ENCODE measurements at places on chromosomes 5 and 9.

GRCh38 chr5:122222580-122222979 lies 89.5 kb upstream of the SNCAIP start:
- H3K4me3 ChIP-seq, result no peak overlapping the region
- no peak overlapping the region for H3K27ac ChIP-seq
- no peak for DNase-seq
- no peaks in the 10 kb centered on the region for H3K36me3 ChIP-seq
- H3K4me1 ChIP-seq, result no peaks in the 10 kb centered on the region

GRCh38 chr5:55638051-55638450 lies 74.1 kb downstream of the SLC38A9 start:
- no peak overlapping the region for H3K4me3 ChIP-seq
- H3K27me3 ChIP-seq, result no peaks in the 10 kb centered on the region
- H3K4me1 ChIP-seq, result peaks cover 37% of the 10 kb centered on the region
- DNase-seq, result no peak

DNA sequence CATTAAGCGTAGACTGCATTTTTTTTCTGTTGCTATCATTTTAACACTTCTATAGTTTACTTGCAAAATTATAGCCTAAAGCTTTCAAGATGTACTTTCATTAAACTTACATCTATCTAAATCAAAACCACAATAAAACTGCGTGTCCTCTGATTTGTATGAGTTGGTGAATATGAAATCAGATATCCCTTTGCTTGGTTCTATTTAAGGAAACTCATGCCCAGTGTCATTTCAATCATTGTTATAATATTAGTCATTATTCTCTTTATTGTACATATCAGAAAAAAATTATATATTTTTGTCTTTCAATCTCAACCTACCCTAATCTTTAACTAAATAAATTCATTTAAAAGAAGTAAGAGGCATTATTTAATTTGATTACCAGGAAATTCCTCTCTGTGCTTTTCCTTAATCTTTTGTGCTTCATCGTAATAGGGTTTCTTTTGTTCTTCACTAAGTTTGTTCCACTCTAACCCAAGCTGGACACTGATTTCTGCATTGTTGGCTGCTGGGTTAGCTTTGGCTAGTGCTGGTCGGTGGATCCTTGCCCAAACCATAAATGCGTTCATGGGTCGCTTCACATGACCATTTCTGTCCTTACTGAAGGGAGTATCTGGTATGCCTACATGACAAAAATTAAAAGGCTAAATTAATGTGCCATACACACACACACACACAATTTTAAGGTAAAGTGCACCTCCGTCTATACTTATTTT lies 3.8 kb downstream of the SOX30 start:
- peaks cover 9% of the 10 kb centered on the region for H3K4me1 ChIP-seq
- H3K27me3 ChIP-seq, result peaks cover 3% of the 10 kb centered on the region
- H3K27ac ChIP-seq, result no peak overlapping the region
- H3K36me3 ChIP-seq, result no peaks in the 10 kb centered on the region
- no peak for DNase-seq

DNA sequence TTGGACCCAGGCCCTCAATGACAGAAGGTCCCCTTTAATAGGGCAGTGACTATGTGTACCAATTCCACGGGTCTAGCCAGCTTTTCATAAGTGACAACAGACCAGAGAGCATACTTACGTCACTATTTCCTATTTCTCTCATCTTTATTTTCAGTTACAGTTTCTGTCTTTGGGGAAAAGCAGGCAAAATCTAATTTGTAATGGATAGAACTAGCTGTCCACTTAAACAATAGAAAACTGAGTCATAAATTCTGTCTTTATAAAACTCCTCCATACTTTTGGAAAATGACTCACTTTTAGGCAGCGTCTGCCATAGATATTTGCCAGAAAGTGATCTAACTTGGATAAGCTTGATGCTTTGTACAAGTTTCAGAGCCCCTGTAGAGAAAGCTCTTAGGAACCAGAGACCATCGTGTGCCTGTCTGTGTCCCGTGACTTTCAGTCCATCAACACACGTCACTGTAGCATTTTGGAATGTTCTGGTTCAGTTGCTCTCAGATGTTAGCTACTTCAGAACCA lies 101.9 kb downstream of the F2RL2 start:
- H3K4me3 ChIP-seq, result no peak overlapping the region
- peaks cover 9% of the 10 kb centered on the region for H3K4me1 ChIP-seq
- DNase-seq, result no peak
- H3K27ac ChIP-seq, result peak overlapping the region; percentile 50

- no peaks in the 10 kb centered on the region for H3K36me3 ChIP-seq
- no peaks in the 10 kb centered on the region for H3K27me3 ChIP-seq
- H3K27ac ChIP-seq, result peak overlapping the region; percentile 24
- DNase-seq, result no peak
- peaks cover 83% of the 10 kb centered on the region for H3K4me1 ChIP-seq
Observed at GRCh38 chr5:132773601-132774355, 3.3 kb downstream of the SEPTIN8 start.

DNA sequence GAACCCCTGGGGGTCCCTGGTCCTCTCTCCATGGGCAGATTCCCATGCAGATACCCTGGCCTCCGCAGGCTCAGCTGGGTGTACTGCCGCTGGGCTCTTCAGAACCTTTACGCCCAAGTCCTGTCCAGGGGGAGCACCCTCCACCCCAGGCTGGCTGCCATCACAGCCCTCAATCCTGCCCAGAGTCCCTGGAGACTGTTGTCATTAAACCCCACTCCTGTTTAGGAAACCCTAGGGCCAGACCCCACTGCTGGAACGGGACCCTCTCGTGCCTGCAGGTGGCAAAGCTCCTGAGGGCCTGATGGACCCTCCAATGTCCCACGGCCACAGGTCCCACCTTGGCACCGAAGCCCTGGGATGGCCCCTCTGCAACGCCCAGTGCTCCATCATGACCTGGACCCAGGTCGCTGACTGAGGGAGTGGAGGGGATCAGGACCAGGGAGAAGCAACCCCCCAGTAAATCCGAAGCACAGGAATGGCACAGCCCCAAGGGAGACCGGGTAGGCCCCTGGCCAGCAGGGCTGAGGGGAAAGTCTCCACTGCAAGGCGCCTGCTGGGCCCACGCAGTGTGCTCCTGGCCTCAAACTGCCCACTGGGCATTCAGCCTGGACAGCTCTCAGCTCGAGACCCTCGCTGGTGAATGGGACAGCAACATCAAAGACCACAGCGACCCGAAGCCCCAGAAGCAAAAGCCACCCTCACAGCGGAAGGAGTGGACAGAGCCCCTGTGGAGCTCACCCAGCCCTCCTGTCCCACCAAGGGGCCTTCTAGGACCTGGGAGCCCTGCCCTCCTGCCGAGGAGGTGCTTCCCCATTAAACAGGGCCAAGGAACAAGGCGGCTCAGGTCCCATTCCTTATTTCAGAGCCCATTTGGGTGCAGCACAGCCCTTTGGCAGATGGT lies 8.3 kb downstream of the ZDHHC11B start:
- H3K4me1 ChIP-seq, result peaks cover 12% of the 10 kb centered on the region
- H3K27me3 ChIP-seq, result no peaks in the 10 kb centered on the region
- no peak overlapping the region for H3K27ac ChIP-seq

GRCh38 chr5:131462454-131462853 lies 172.6 kb downstream of the RAPGEF6 start:
- H3K4me1 ChIP-seq, result no peaks in the 10 kb centered on the region
- H3K4me3 ChIP-seq, result no peak overlapping the region
- H3K27ac ChIP-seq, result no peak overlapping the region
- DNase-seq, result no peak

DNA sequence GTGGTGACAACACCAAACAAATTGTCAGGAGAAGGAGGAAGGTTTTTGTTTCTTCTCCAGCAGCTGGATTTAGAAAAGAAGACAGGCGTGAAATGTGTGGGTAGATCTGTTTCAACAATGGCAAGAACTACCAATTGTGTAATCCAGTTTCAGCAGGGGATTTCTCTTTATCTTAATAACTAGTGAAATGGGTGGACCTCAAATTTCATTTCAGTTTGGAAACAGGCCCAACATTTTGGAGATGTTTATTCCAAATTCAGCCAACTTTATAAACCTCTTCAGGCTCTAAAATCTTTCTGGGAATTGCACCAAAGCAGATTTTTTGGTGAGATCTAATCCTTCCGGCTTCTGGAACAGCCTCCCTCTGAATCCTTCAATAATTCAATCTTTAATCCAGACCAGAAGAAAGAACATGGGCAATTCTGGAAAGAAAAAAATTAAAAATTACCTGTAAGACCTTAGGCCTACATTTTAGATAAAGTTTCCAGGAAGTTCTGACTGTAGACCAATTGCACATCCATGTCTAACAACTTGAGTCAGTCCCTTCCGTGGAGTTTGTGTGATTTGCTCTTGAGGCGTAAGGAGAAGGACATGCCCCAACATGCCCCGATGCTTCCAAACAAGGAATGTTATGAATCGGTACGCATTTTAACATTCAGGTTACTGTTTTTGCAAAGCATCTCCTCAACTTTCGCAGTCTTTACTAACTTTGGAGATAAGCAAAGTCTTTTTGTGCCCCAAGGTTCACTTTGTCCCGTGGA lies 423.6 kb downstream of the IRX1 start:
- no peaks in the 10 kb centered on the region for H3K36me3 ChIP-seq
- H3K27ac ChIP-seq, result peak overlapping the region; percentile 72
- no peak overlapping the region for H3K4me3 ChIP-seq
- no peak for DNase-seq
- no peaks in the 10 kb centered on the region for H3K27me3 ChIP-seq

DNA sequence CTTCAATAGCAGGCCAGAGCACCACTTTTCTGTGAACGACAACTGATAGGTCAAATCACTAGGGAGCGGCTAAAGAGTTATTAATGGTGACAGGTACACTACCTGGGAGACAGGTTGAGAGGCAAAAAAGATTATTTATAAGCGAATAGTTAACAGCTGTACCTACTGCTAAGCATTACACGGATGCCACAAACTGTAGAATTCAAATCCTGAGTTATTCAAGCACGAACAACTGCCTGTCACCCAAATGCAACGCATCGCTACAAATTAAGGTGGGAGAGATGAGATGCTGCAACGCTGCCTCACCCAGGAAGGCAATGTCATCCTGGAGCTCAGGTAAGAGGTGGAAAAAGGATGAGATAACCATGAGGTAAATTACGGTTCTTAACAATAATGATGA lies 342.9 kb downstream of the BNC2 start:
- no peak overlapping the region for H3K4me3 ChIP-seq
- peaks cover 3% of the 10 kb centered on the region for H3K4me1 ChIP-seq
- no peak for DNase-seq
- no peaks in the 10 kb centered on the region for H3K36me3 ChIP-seq
- H3K27ac ChIP-seq, result no peak overlapping the region
- no peaks in the 10 kb centered on the region for H3K27me3 ChIP-seq

- no peak overlapping the region for H3K27ac ChIP-seq
- H3K36me3 ChIP-seq, result no peaks in the 10 kb centered on the region
Observed at GRCh38 chr9:22169243-22169642, 160.1 kb upstream of the CDKN2B start.

- H3K27ac ChIP-seq, result no peak overlapping the region
- peaks cover 7% of the 10 kb centered on the region for H3K27me3 ChIP-seq
- DNase-seq, result no peak
- H3K4me3 ChIP-seq, result no peak overlapping the region
- peaks cover 7% of the 10 kb centered on the region for H3K4me1 ChIP-seq
- H3K36me3 ChIP-seq, result no peaks in the 10 kb centered on the region
Observed at GRCh38 chr9:131851414-131851813, 111.5 kb upstream of the RAPGEF1 start.

DNA sequence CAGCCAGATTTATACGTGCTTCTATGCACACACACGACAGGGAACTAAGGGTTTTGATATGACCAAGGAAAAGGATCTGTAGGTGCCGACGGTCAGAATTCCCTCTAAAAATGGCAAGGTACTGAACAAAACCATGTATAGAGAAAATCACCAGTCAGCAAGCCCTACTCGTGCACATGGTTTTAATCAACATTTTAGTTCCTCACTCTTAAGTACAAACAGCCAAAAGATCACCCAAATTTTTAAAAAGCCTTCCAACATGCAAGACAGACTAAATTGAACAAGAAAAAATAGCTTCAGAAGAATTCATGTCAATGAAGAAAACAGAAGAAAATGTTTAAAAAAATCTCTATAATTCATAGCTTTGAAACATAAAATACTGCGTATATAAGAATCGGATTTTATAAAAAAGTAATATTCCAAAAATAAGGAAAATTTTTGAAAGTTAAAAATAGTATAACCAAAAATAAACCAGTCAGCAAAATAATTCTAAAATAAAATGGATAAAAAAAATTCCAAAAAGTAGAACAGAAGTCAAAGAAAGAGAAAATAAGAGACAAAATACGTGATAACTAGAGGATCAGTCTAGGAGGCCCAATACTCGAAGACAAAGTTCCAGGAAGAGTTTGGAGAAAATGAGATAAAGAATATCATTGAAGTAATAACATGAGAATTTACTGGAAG lies 43.0 kb upstream of the KCNV2 start:
- DNase-seq, result no peak
- H3K27ac ChIP-seq, result no peak overlapping the region
- no peak overlapping the region for H3K4me3 ChIP-seq
- H3K27me3 ChIP-seq, result no peaks in the 10 kb centered on the region
- no peaks in the 10 kb centered on the region for H3K36me3 ChIP-seq
- H3K4me1 ChIP-seq, result peaks cover 5% of the 10 kb centered on the region

GRCh38 chr5:172423379-172424110 lies 30.8 kb downstream of the SH3PXD2B start:
- H3K4me3 ChIP-seq, result no peak overlapping the region
- peaks cover 13% of the 10 kb centered on the region for H3K36me3 ChIP-seq
- peaks cover 95% of the 10 kb centered on the region for H3K4me1 ChIP-seq

DNA sequence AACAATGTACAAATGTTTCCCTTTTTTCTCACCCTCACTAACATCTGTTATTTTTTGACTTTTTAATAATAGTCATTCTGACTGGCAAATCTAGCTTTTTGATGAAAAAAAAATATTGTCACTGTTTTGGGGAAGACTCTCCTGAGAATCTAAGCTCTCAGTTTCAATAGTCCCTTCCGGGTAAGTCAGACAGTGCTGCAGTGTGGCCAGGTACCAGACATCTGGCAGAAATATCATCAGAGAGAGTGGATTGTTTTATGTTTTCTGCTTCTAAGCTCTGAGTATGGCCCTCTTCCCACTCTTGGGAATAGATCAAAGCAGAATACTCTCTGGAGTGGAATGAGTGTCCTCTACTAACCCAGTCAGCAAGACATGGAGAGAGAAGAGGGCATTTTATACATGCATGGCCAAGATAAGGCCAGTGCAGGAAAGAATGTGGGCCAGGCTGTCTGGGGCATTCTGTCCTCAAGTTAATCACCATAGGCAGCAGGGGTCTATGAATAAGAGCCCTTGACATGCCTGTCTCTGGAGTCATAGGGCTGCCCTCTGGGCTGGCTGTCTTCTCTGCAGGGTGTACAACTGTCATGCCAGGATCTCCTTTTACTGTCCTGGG lies 38.5 kb upstream of the OR2S2 start:
- no peaks in the 10 kb centered on the region for H3K4me1 ChIP-seq
- H3K36me3 ChIP-seq, result no peaks in the 10 kb centered on the region
- peaks cover 3% of the 10 kb centered on the region for H3K27me3 ChIP-seq
- DNase-seq, result no peak
- H3K27ac ChIP-seq, result no peak overlapping the region

GRCh38 chr5:3033033-3033755 lies 281.7 kb upstream of the IRX2 start:
- no peaks in the 10 kb centered on the region for H3K27me3 ChIP-seq
- H3K4me1 ChIP-seq, result no peaks in the 10 kb centered on the region
- no peak overlapping the region for H3K4me3 ChIP-seq
- H3K27ac ChIP-seq, result no peak overlapping the region

GRCh38 chr9:121801579-121801978 lies 150.1 kb downstream of the DAB2IP start:
- H3K27ac ChIP-seq, result peak overlapping the region; percentile 41
- no peak for DNase-seq
- no peak overlapping the region for H3K4me3 ChIP-seq
- no peaks in the 10 kb centered on the region for H3K27me3 ChIP-seq
